ENCODE measurements at places on chromosomes 13 and 19. TPM values are rescaled to one million over a fixed set of nuclear protein-coding genes. Genes with fewer than 3 reads are reported as not detected.

- no peak for DNase-seq
Observed at GRCh38 chr13:110392510-110393240, 85.6 kb downstream of the COL4A2 start.

DNA sequence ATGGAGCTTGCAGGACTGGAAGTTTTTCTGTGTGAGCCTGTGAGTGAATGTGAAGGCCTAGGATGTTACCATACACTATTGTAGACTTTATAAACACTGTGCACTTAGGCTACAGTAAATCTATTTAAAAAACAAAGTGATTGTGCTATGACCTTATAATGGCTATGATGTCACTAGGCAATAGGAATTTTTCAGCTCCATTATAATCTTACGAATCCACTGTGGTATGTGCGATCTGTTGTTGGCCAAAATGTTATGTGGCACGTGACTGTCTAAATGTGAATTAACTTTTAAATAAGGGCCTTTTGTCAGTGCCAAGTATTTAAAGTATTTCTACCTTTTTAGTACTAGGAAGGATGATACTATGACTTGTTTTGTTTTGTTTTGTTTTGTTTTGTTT is 54.9 kb downstream of the DPY19L3 start:
- no peak for DNase-seq

- no peak for DNase-seq
Observed at GRCh38 chr13:30585748-30586262, 31.9 kb upstream of the USPL1 start.

KLK7 gene
- 0.12 TPM for polyA plus RNA-seq

- DNase-seq, result no peak
Observed at GRCh38 chr13:82569581-82569980, 1312.7 kb downstream of the SLITRK1 start.

DNA sequence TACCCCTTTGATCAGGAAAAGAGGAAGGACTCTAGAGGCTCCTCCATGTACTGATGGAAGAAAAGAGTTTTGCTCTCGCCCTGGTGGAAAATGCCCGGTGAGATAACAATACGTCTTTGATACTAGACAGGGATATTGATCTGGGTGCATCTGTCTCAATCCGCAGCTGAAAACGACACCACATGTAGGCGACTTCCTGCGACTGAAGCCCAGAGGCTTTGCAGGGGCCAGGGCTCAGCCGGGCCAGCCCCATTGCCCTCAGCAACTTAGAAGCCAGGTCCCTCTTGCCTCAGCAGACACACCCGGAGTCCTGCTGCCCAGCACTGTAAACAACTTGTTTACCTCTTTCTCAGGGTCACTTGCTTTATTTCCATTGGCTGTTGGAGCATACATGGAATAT is 409.4 kb downstream of the IRS2 start:
- DNase-seq, result no peak

OLFM2 gene
- 32.2 TPM for polyA plus RNA-seq

LRFN3 gene
- 7.7 TPM for polyA plus RNA-seq

DNA sequence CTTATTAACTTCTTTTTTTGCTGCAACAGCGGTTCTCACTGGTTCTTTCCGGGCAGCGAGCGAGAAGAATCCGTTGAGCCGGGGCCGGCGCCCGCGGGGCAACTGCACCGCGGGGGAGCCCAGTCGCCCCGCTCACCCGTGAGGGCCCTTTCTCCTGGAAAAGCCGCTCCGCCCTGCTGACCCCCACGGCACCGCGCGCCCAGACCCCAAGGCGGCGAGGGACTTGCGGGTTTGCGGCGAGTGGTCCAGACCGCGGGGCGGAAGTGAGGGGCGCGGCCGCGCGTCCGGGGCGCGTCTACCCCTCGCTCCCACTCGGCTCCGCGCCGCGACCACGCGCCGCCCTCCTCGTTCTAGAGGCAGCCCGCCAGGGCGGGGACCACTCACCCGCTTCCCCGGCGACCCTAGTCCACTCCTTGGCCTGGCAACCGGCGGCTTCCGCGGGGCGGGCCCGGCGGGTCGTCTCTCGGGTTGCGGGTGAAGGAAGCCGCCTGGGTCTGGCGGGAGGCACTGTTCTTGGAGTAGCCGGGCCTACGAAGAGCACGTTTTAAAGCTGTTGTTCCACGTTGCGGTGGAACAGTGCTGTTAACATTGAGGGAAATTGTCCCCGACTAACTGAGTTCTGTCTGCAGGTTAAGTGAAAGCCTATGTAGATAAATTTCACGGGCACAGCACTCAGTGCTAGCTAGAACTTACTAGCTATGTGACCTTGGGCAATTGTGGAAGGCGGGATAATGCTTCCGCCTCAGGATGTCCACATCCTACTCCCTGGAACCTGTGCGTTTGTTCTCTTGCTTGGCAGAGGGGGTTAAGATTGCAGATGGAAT is at the start of gene NEK3:
Gene NEK3 (minus strand): TSS at position 439 of the 824 bp plus-strand sequence. CDS start 3,406 bp downstream, outside the sequence.
- peak; percentile 77 for DNase-seq

DNA sequence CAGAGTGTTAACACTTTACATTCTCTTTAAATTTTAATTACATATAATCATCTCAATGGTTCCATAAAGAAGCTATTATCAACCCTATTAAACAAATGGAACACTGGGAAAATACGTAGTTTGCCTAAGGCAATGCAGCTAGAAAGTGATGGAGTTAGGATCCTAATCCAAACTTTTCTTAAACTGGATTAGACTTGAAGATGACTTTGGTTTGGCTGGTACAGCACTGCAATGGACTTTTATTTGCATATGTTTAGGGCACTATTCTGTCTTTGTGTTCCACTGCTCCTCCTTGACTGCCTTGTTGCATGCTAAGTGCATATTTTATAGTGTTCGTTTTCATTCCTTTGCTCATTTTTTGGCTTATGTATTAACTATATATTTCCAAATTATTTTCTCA is 133.5 kb upstream of the UFM1 start:
- no peak for DNase-seq

DNA sequence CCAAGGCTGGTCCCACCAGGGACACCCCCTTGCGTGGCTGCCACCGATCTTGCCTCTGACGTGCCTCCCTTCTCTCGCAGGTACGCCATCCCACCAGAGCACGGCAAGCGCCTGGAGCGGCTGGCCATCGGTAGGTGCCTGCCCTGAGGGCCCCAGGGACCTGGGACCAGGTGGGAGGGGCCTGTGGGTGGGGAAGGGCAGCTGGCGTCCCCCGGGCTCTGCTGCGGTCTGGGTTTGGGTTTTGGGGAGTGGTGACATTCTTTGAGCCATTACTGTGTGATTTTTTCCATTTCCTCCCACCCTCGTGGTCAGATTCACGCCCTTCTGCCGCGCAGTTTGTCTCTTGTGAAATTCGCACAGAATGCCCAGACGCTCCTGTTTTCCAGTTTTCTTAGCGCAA is 102.0 kb downstream of the KDM4B start:
- DNase-seq, result no peak

DNA sequence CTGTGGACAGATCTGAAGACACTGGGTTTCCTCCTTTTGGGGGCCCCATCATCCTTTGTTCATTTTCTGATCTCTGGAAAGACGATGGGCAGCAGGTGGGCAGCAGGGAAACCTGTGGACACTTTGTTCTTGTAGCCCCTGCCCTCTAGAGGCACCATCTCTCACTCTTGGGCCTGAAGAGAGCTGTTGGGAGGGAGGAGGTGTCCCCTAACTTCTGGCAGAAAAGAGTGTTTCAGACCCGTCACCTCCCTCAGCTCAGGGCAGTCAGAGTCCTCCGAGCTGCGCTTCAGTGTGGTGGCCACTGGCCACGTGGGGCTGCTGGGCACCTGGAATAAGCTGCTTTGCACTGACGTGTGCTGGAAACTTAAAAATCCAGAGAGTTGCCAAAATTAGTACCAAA is 26.9 kb upstream of the RNF17 start:
- no peak for DNase-seq

C13orf42 gene
- not detected for polyA plus RNA-seq

GSX1 gene
- not detected for polyA plus RNA-seq

MEX3D gene
- 17.1 TPM for polyA plus RNA-seq

DNA sequence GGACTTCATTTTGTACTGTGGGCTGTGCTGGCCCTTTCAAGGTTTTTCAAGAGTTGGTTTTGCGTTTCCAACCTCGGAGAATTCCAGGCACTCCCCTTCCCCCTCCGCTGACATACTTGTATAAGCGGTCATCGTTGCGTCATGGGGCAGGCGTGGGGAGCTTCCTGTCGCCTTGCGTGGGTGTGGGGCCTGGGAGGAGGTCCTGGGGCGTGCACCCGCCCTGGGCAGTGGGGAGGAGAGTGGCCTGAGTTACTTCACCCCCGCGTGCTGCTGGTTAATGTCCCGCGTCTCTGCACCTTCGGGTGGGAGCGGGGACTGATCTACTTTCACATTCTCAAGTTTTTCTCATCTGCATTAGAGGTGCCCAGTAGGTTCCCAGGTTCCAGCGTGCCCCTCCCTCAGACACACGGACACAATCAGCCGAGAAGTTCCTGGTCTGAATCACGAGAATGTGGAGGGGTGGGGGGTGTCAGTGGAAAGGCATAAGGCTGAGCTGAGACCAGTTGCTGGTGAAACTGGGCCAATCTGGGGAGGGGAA is 4.1 kb downstream of the IER2 start:
- DNase-seq, result peak; percentile 82

GRCh38 chr19:11594084-11594483 is 3.2 kb upstream of the ZNF627 start:
- DNase-seq, result no peak

DNA sequence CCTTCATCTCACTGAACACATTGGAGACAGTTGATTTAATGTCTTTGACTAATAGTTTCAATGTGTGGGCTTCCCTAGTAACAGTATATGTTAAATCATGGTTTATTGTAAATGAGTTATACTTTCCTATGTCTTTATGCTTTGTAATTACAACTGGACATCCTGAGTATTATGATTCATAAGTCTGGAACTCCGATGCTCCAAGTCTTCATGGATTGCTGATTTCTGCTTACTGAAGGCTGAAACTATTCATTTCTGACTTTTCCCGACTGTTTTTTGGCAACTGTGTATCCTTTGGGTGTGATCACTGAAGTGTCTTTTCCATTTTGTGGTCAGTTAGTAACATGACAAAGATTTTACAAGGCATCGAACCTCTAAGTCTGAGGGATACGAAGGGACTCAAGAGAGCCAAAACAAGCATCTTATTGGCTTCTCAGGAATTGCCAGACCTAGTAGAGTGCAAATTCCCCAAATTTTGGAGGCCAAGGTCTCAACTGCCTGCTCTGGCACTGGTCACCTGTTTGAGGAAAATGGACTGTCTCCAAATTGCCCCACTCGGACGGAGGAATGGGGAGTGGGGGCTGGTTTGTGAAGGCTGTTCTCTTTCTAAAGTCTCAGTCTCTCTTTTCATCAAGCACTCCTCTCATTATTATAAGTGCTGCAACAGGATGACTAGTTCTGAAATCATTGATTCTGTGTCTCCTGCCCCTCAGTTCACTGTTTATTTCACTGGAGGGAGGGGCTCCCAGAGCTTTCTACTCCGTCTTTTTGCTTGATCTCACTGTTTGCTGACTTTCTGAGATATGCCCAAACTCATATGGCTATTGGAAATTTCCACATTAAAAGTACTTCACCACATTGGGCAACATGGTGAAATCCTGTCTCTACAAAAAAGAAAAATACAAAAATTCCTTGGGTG is 20.2 kb upstream of the CD70 start:
- DNase-seq, result no peak

GRCh38 chr13:70817576-70817975 is 709.3 kb upstream of the KLHL1 start:
- DNase-seq, result no peak

DNA sequence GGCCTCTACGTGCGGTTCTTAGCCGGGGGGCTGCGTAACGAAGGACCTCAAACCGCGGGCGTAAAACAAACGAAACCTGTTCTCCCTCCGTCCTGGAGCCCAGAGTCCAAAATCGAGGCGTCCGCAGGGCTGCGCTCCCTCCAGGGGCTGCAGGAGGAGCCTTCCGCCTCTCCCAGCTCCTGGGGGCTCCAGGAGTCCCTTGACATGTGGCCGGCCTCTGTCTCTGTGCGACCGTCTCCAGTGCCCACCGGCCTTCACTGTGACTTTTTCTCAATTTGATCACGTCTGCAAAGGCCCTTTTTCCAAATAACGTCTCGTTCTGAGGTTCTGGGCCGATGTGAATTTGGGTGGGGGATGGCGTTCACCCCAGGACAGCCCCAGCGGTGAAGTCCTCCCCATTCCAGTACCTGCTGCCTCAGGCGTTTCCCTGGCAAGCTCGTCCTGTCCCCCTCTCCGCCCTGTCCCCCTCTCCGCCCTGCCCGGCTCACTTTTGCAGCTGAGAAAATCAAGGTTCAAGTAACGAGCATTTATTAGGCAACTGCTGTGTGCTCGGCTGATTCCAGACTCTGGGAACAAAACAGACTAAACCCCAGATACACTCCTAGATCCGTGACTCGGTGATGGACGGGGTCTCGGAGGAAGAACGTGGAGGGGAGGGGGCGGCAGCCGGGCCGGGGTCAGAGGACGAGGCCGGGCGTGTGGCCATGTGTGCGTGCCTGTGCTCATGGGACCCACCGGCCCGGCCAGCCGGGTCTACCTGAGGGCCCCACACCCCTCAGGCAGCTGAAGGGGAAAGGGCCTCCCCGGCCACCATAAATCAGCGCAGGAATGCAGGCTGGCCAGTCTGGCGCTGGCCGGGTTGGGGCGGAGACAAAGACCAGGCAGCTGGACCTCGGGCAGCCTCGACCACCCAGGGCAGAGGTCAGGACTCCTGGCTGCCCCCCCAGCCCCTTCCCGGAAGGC is 28.1 kb upstream of the WDR18 start:
- DNase-seq, result no peak

- no peak for DNase-seq
Observed at GRCh38 chr19:995051-995827, 5.0 kb upstream of the GRIN3B start.

DNA sequence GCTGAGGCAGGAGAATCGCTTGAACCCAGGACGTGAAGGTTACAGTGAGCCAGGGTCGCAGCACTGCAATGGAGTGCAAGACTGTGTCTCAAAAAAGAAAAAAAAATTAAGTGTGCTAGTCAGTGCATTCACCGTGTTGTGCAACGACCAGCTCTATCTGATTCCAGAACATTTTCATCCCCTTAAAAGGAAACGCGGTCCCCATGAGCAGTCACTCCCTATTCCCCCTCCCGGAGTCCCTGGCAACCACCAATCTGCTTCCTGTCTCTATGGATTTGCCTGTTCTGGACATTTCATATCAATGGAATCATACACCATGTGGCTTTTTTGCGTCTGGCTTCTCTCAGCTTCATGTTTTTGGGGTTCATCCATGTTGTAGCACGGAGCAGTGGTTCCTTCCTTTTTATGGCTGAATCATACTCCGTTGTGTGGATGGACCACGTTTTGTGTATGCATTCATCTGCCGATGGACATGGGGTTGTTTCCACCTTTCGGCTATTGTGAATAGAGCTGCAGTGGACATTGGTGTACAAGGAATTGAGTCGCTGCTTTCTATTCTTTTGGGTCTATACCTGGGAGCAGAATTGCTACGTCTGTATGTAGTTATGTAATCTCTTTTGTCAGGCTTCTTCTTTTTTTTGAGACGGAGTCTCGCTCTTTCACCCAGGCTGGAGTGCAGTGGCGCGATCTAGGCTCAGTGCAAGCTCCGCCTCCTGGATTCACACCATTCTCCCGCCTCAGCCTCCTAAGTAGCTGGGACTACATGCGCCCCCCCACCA is 19.8 kb downstream of the MYO9B start:
- DNase-seq, result no peak

DNA sequence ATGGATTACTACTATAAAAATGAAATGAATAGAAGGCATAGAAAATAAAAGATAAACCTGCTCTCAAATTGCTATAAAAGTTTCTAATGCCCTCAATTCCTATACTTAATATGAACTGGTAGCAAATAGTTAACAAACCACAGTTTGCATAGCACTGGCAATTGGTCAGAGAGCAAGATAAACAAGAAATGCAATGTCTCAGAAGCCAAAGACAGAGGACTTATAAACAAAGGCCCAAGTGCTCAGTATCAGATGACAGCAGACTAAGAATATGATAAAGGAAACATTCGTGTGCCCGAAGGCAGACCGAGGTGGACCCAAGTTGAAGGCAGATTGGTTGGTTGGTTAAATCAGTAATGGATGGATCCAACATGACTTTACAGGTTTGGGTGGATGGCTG is 50.6 kb downstream of the IPO5 start:
- DNase-seq, result no peak
